Hematopoietic multipotent progenitor cell (in vitro differentiated cells): ENCODE measurements at places on chromosomes 3 and 15. TPM values are rescaled to one million over a fixed set of nuclear protein-coding genes. Genes with fewer than 3 reads are reported as not detected.

DNA sequence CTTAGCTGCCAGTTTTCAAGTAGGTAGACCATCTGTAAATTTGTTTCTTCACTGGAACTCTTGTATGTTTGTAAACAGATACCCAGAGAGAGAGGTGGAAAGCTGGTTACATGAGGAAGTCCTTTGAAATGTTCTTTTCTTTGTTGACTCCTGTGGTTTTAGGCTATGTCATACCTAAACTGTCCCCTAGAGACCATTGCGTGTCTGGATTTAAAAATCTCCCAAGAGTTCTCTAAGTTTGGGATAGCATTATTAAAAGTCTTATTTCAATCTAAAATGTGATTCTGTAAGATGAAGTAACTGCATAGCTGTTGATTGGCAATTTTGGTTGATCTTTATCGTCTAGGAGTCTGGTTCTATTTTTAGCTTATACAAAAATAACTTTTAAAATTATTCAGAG, 127.2 kb downstream of the GHSR start:
- DNase-seq = no peak

- DNase-seq = no peak
Observed at GRCh38 chr15:40142428-40142827, 18.4 kb upstream of the BUB1B start.

- no peak for DNase-seq
Observed at GRCh38 chr15:93257920-93258319, 168.9 kb upstream of the RGMA start.

DNA sequence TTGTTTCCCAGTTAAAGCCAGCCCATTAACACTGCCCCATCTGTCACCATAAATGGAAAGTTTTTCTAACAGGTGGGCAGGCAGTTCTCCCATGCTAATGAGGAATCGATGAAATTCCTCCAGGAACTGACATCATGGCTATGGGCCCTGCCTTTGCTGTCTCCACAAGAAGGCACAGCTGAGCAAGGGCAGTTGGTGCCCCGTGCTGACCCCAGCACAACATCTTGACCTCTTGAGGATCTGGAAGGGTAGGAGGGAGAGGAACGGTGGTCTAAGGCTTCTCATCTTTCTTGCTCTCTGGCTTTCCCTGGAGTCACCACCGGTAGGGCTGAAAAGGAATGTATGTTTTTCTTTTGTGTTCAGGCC, 46.7 kb downstream of the CHCHD6 start:
- no peak for DNase-seq

- DNase-seq = no peak
Observed at GRCh38 chr3:85604641-85605040, 645.9 kb downstream of the CADM2 start.

DNA sequence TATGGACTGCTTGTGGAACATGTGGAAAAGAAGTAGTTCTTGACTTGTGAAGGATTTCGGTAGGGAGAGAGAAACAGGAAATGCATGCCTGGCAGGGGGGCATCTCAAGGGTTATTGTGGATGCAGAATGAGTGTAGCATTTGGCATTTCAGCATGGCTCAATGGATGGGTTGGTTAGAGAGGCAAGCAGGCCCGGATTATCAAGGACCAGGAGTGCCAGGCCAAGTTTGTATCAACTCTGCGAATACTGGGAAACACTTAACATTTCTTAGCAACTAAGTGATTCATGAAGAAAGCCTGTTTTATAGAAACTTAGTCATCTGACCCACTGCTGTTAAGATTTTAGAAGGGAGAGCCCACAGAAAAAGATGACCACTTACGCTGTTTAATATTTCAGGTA, 33.6 kb downstream of the KIF15 start:
- no peak for DNase-seq

DNA sequence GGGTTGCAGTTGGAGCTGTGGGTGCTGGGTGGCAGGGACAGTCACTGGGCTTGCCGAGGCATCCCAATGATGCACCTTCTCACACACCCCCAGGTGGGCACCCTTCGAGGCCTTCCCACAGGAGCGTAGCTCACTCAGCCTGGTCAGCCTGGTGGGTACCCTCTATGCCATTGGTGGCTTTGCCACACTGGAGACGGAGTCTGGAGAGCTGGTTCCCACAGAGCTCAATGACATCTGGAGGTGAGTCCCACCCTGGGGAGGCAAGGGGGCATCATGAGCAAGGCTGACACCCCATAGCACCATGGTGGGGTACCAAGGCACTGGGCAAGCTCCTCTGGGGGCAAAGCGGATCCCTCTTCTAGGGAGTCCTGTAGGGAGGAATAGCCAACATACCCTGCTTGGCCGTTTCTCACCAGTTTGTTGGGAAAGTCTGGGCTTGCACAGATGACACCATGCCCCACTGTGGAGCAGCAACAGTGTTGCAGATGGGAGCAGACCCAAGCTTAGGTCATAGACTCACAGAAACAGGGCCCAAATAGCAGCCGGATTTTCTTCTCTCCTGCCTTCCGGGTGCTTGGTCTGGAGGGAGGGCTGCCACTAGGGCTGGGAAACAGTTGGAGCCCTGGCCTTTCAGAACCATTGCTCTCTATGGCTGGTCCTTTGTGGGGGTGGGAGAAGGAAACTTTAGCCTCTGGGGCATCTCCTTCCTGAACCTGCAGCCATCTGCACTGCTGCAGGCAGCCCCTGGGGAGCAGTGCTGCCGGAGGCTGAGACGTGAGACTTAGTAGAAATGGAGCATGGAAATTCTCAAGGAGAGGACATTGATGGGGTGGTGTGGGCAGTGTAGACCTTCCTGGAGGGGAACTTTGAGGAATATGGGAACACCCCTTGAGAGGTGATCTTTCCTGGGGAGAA, 5.7 kb downstream of the KLHL40 start:
- no peak for DNase-seq

- DNase-seq = no peak
Observed at GRCh38 chr3:33124638-33125037, 10.8 kb downstream of the CRTAP start.

DNA sequence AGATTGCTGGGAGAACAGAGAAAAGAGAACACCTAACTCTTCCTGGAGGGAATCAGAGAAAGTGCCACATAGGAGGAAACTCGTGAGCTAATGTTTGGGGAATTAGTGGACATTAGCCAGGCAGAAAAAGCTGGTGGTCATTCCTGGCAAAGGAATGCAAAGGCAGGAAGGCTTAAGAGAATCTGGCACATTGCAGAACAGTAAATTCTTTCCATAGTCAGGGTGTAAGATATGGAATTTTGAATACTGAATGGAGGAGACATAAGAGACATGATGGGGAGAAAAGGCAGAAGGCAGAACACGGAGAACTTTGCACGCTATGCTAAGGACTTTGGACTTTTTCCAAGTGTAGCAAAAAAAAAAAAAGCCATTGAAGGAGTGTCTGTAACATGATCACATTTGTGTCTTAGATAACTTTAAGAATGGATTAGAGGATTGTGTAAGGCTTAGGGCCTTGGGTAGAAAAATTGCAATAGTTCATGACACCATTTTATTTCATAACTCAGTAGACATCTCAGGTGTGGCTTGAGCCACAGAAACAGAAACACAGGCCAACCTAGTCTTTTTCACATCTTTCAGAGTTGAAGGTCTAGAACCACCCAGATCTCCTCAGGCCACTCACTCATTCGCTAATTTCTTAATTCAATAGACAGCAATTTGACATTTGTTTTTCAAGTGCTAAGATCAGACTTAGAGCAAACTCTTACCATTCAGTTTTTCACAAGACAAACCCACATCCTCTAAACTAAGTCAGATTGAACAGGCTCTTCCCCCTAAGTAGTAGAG, 31.2 kb upstream of the CCDC80 start:
- DNase-seq = no peak

- DNase-seq = no peak
Observed at GRCh38 chr15:96914081-96914480, 583.6 kb downstream of the NR2F2 start.

- DNase-seq = no peak
Observed at GRCh38 chr3:110656394-110657025, 415.1 kb upstream of the NECTIN3 start.

- no peak for DNase-seq
Observed at GRCh38 chr3:171966533-171967136, 72.7 kb upstream of the FNDC3B start.

- DNase-seq = no peak
Observed at GRCh38 chr3:44831232-44831631, 30.5 kb upstream of the TMEM42 start.

SPATA12 gene
- total RNA-seq = under 0.01 TPM

XYLB gene
- 1.9 TPM for total RNA-seq

CSPG5 gene
- total RNA-seq = 0.54 TPM

TMC3 gene
- not detected for total RNA-seq

RPUSD3 gene
- 42.8 TPM for total RNA-seq

CHAC1 gene
- 1.9 TPM for total RNA-seq

PIGZ gene
- 5.4 TPM for total RNA-seq
